T-helper 2 cell treated with Interferon-gamma antibody and Interleukin-4, amounts not matched to agents 5 μg/mL and 100 μg/mL, for 36 hours (primary cell): ENCODE measurements at places on chromosomes 3 and 15.

DNA sequence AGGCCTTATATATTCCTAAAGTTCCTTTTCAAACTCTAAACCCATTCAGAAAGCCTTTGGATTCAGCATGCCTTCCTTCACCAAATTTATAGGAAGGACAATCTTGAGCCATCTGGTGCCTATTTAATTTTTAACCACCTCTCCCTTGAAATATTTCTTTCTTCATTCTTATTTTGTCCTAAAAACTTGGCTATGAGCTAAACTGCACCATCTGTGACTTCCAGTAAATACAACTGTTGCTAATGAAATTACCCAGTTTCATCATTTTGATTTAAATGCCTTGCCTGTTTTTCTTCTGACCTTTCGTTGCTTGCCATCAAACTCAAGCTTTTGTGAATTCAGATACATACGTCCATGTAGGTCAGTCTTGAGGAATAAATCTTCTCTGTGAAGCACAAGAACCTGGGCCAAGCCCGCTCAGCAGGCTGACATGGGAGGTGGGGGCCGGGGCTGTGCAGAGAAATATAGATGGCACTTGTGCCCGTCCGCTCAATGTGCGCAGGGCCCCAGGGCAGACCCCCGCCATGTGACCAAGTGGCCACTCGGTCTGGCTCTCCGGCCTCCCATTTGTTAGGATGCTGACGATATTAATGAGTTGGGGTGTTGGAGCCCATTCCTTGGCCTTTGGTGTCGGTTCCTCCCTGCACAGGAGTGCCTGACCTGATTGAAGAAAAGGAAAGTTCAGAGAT, 335.9 kb downstream of the VPS13C start:
- H3K27ac ChIP-seq = no peak overlapping the region
- no peaks in the 10 kb centered on the region for H3K4me1 ChIP-seq
- no peak overlapping the region for H3K4me3 ChIP-seq
- H3K36me3 ChIP-seq = no peaks in the 10 kb centered on the region

- H3K4me3 ChIP-seq = no peak overlapping the region
- no peaks in the 10 kb centered on the region for H3K27me3 ChIP-seq
- no peak overlapping the region for H3K27ac ChIP-seq
- no peak for DNase-seq
- H3K36me3 ChIP-seq = peaks cover 62% of the 10 kb centered on the region
- H3K4me1 ChIP-seq = peaks cover 21% of the 10 kb centered on the region
Observed at GRCh38 chr3:69179740-69180372, 57.5 kb upstream of the LMOD3 start.

DNA sequence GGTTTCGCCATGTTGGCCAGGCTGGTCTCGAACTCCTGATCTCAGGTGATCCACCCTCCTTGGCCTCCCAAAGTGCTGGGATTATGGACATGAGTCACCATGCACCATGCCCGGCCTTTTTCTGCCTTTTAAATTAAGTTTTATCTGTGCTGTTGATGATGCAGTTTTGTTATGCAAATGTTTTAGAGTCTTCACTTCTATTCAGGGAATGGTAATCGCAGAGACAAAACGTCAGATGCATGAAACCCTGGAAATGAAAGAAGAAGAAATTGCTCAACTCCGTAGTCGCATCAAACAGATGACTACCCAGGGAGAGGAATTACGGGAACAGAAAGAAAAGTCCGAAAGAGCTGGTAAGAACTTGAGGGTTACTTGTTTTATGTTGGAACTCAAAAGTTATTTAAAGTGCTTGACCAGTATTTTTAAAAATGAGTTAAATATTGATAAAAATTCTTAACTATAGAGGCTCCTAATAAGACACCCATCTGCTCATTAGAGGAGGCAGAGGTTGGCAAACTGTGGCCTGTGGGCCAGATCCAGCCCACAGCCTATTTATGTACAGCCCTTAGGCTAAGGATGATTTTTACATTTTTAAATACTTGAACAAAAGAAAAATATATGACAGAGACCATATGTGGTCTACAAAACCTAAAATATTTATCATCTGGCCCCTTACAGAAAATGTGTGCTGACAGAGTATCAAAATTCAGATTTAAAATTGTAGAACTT, 127.8 kb upstream of the LRRFIP2 start:
- DNase-seq = no peak
- H3K27me3 ChIP-seq = no peaks in the 10 kb centered on the region
- H3K4me1 ChIP-seq = peaks cover 8% of the 10 kb centered on the region
- no peak overlapping the region for H3K4me3 ChIP-seq
- peaks cover 51% of the 10 kb centered on the region for H3K36me3 ChIP-seq

- no peaks in the 10 kb centered on the region for H3K27me3 ChIP-seq
- H3K4me1 ChIP-seq = peaks cover 53% of the 10 kb centered on the region
- H3K36me3 ChIP-seq = no peaks in the 10 kb centered on the region
- H3K27ac ChIP-seq = no peak overlapping the region
- no peak overlapping the region for H3K4me3 ChIP-seq
- DNase-seq = no peak
Observed at GRCh38 chr3:157094751-157095480, 65.0 kb downstream of the CCNL1 start.

DNA sequence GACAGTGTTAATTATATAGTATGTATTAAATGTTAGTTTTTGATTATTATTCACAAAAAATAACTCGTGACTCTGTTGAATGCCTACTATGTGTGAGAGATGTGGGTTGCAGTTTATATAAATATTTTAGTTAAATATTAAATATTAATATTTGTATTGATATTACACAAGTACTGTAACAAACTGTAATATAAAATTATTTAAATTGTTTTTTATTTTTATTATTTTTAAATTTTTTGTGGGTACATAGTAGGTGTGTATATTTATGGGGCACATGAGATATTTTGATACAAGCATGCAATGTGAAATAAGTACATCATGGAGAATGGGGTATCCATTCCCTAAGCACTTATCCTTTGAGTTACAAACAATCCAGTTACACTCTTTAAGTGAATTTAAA, 196.1 kb upstream of the ZNF717 start:
- no peaks in the 10 kb centered on the region for H3K27me3 ChIP-seq
- H3K4me3 ChIP-seq = no peak overlapping the region
- H3K27ac ChIP-seq = no peak overlapping the region
- H3K36me3 ChIP-seq = no peaks in the 10 kb centered on the region

- H3K27me3 ChIP-seq = no peaks in the 10 kb centered on the region
- no peak overlapping the region for H3K4me3 ChIP-seq
- no peak for DNase-seq
Observed at GRCh38 chr15:38038659-38039442, 104.4 kb downstream of the TMCO5A start.
